Karpas-422 (cell line): ENCODE measurements at places on chromosomes 7 and 10.

DNA sequence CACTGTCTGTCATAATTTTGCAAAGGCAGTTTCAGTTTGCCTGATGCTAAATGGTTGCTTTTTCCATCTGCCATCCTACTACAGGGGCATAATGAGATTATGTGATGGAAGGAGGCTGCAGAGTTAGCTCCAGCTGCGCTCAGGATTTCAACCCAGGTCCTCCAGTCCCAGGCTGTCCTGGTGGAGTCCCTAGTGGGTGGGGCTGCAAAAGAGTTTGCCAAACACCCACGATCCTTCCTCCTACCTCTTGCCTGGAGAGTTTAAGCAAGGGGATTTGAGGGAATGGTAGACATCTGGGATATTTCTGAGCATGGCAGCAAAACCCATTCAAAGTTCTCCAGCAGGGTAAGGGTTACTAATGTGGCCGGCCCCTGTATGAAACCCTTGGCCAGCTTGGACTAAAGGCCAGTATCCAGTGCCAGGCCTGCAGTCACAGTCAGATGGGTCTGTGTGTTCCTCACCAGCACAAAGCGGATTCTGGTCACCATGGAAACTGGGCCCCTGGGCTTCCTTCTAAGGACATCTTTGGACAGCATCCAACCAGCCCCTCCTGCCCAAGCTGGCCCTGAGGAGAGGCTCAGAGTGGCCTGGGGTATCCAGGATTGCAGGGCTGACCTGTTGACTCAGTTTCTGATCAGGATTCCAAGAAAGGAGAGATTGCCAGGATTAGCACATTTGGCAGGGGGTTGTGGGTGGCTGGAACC, 42.7 kb upstream of the CHST3 start:
- no peak for DNase-seq

DNA sequence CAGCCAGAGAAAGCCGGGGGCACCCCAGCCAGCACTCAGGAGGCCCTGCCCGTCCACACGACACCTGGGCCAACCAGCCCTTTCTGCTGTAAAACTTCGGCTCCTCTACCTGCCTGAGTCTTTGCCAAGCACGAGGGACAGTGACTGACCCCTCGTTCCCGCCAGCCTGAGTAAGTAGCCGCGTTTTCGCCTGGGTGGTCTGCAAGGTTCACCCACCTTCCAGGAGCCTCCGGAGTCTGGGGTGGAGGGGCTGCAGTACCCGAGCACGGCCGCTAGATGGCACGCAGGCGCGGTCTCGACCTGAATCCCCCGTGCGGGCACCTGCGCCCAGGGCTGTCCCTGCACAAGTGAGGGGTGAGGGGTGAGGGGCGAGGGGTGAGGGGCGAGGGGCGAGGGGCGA, 192.7 kb downstream of the PTPRN2 start:
- peak; percentile 75 for DNase-seq

DNA sequence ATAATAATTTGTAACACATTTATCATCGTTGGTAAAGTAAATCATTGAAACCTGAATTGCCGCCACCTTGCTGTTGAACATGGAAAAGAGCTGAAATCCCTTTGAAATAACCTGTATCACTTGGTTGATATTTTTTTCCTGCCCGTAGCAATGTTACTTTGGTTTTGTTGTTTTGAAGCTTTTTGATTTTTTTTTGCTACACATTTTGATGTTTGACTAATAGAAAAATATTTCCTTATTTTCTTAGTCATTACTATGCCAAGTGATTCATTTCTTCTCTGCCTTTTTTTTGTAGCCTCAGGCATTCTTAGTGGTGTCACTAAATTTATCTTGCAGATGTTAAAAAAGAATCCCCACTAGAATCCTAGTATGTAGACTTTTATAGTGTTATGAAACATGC, 235.1 kb upstream of the MEOX2 start:
- DNase-seq = no peak

DNA sequence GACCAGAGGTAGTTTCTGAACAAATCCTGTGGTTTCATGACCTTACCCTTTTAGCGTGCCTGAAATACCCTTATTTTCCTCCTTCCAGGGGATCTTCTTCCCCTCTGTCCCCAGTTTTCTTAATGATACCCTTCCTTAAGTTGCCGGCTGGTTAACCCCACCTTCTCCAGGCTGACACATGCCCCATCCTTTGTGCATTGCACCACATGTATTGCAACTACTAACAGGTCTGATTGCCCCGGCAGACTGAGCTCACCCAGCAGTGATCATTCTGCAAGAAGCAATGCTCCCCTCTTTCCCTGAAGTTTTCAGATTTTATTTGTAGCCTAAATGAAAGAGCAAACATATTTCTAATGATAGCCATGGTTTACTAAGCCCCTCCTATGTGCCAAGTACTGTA, 108.2 kb downstream of the HIP1 start:
- no peak for DNase-seq

DNA sequence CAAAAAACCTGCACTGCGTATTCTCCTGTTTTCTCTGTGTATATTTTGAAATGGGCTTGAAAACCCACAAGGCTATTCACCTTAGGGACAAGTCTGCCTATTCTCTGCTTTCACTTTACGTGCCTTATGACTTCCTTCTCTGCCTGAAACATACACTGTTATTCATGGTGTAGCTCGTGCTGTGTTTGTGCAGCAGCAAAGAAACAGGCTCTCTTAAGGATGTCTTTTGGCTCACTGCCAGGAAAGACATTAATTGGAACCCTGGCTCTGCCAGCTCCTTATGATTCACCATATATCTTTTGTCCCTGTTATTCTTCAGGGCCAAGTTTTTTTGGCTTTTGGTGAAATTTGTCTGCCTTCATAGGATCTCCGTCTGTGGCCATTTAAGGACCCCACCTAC, 92.4 kb downstream of the TMEM106B start:
- no peak for DNase-seq

GRCh38 chr10:113382691-113383090, 170.2 kb upstream of the HABP2 start:
- no peak for DNase-seq

GRCh38 chr10:123007558-123008354, 839 bp downstream of the IKZF5 start:
- peak; percentile 85 for DNase-seq

GRCh38 chr10:92124616-92125143, 166.2 kb downstream of the CPEB3 start:
- DNase-seq = no peak

GRCh38 chr10:125269716-125270115, 109.4 kb upstream of the CTBP2 start:
- no peak for DNase-seq

DNA sequence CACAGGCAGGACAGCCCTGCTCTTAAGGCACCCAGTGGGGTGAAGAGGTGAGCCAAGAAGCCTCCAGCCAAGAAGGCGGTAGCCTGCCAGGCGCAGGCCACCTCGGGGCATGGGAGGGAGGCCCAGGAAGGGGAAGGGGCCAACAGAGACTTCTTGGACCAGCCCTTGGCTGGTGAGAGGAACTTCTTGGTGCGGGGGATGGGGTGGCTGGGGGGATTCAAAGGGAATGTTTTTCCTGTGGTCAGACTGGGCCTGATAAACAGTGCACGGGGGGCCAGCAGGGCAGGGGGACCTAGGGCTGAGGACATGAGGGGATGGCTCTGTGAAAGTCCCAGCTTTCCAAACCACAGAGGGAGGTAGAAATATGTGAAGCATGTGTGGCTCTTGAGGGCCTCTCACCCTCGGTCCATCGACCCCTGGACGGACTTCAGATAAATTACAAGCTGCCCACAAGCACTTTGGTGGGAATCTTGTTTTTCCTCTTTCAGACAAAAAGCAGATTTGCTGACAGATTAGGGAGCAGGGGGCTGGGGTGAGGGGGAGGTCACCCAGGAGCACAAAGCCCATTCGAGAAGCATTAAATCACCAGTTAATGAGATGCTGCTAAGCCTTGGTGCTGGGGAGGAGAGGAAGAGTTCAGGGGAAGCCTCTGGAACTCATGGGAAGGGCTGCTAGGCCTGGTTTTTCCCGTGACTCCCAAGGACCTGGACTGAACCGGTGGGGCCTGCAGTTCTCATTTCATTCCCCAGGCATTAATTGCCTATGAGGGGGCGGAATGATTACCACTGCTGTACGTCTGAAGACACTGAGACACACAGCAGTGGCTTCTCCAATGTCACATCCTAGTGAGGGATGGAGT, 11.3 kb downstream of the CRYGN start:
- no peak for DNase-seq

DNA sequence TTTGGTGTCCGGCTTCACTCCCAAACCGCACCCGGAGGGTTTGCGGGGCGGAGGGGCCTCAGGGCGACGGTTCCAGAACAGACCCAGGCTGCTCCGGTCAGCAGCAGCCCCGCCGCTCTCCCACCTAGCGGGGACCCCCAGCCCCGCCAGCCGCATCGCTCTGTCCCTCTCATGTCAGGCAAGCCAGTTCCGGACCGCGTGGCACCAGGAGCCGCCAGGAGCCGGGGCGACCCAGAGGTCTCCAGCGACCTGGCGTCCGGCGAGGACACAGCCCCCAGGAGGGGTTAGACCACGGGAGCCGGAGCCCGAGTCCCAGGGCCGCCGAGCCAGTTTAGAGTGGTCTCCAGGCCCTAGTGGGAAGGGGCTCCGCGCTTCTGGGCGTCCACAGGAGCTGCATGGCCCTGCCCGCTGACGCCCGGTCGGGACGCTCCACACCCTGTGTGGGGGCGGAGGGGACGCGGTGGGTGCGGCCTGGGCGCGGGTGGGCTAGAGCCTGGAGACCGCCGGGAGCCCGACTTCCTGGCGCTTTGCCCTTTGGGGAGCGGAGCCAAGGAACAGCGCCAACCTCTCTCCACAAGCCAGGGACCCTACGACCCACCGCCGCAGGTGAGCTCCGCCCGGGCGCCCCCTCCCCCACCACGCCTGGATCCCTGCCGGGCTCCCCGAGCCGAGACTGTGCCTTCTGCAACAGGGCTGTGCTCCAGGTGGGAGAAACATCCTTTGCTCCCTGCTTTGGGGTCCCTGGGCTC, 43.4 kb downstream of the ZNF117 start:
- DNase-seq = no peak

DNA sequence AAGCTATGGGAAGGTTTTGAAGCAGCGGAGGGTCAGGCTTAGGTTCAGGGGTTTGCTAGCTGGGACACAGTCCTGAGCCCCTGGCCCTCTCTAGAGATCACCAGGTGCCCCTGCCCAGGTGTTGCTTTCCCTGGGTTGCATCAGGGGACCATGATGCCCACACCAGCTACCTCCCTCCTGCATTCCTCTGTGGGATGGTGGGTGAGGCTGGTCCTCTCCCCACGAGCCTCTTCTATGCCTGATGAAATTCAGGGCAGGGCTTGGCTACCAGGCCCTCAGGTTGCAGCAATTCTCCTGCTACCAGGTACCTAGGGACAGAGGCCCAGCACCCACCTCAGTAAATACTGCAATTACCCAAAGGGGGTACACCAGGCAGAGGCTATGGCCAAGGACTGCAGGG, 10.8 kb upstream of the SLC29A3 start:
- no peak for DNase-seq

DNA sequence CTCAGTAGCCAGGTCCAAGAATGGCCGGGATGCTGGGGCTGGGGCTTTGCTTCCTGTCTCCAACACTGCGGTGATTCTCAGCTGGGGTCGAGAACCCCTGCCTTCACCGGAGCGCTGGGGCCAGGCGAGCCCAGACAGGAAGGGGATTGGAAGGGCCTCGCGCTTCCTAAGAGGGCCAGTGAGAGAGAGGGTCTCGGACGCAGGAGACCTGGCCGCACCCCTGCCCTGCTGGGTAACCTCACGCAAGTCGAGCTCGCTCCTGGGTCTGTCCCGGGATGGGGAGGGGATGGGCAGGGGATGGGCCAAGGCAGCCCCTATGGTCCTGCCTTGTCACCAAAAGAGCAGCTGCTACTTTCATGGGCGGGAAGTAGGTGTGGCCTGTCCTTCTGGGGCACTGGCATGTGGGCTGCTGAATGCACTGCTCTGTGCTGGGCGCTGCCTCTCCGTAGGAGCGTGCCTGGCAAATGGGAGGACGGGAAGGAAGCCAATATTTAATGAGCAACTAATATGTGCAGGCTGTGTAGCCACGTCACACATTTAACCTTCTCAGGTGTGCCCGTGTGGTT, 20.0 kb downstream of the KCNK18 start:
- no peak for DNase-seq

GRCh38 chr7:27608776-27609495, 53.7 kb downstream of the HIBADH start:
- no peak for DNase-seq

- DNase-seq = no peak
These were observed 31.6 kb downstream of the NKX2-3 start for GRCh38 chr10:99564361-99564760.

DNA sequence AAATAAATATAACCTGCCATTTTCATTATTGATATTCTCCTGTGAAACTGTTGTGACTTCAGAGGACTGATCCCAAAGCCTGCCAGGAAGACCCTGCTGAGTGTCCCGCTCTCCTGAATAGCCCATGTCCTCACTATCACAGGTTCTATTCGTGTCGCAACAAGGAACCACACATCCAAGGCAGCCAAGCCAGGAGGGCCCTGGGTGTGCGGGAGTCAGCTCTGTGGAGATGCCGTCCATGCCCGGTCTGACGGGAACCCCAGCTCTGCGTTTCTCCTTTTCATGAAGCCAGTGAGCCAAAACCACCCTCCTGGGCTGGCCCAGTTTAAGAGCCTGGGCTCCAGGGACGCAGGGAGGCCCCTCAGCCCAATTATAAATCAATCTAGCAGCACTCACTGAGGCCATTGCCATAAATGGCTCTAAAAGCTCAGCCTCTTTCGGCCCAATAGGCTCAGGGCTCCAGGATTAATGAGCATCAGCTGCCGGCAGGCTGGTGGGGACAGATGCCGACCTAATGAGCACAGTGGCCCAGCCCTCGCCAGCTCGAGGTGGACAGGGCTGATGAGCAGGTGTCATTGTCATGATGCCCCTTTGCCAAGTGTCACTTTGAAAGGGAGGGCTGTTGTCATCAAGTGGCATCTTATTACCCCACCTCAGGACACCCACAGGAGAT, 177.9 kb downstream of the PLXNA4 start:
- DNase-seq = no peak

- DNase-seq = no peak
These were observed 16.9 kb upstream of the CDK14 start for GRCh38 chr7:90579181-90579688.

DNA sequence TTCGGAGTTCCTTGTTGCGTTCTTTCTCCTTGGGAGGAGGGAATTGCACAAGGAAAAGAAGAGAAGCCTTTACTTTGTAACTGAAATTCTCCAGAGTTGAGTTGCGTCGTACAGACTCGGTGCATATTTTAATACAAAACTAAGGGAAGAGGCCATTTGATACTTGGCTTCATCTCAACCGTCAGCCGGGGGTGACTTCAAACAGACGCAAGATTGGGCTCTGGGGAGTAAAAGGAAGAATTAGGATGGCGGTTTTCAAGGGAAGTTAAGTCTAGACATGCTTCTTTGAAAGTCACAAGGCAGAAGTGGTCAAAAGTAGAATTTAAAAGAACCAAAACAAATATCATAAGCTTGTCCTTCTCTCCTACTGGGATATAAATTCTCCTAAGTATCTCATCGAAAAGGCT, 1.6 kb downstream of the PRR15 start:
- no peak for DNase-seq

GRCh38 chr10:88089498-88089897, 226.1 kb downstream of the PTEN start:
- no peak for DNase-seq

GRCh38 chr7:139673230-139673629, 104.6 kb downstream of the HIPK2 start:
- no peak for DNase-seq
